ENCODE measurements at places on chromosomes 3 and 15. TPM values are rescaled to one million over a fixed set of nuclear protein-coding genes. Genes with fewer than 3 reads are reported as not detected.
A peak's percentile ranks its signal among the peaks of the same experiment; 100 is the strongest.

The GOLGA6L10 gene
- 3.6 TPM for total RNA-seq

The DAG1 gene
- total RNA-seq, result 98.6 TPM

DNA sequence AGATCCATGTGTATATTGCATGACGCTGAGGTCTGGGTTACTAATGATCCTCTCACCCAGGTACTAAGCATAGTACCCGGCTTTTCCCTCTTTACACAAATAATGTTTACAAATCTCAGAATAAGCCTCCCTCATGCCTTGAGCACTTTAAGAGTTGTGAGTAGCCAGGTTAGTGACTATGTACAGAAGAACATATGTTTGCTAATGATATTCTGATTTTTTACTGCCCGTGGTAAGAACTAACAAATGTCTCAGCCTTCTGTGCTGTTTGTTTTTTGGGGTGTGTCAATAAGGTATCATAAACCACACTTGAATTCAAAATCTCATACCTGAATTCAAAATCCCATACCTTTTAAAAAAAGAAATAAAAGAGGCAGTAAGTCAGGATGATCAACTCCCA is 59.5 kb downstream of the ABCC5 start:
- H3K27ac ChIP-seq, result no peak overlapping the region
- no peak for DNase-seq
- H3K36me3 ChIP-seq, result peaks cover 10% of the 10 kb centered on the region
- no peaks in the 10 kb centered on the region for H3K27me3 ChIP-seq
- peaks cover 11% of the 10 kb centered on the region for H3K4me1 ChIP-seq

GRCh38 chr3:128878556-128879124 is 780 bp upstream of the ACAD9 start:
- peak overlapping the region; percentile 95 for H3K4me3 ChIP-seq
- H3K27ac ChIP-seq, result peak overlapping the region; percentile 98
- DNase-seq, result no peak
- H3K4me1 ChIP-seq, result peaks cover 52% of the 10 kb centered on the region
- peaks cover 3% of the 10 kb centered on the region for H3K36me3 ChIP-seq

DNA sequence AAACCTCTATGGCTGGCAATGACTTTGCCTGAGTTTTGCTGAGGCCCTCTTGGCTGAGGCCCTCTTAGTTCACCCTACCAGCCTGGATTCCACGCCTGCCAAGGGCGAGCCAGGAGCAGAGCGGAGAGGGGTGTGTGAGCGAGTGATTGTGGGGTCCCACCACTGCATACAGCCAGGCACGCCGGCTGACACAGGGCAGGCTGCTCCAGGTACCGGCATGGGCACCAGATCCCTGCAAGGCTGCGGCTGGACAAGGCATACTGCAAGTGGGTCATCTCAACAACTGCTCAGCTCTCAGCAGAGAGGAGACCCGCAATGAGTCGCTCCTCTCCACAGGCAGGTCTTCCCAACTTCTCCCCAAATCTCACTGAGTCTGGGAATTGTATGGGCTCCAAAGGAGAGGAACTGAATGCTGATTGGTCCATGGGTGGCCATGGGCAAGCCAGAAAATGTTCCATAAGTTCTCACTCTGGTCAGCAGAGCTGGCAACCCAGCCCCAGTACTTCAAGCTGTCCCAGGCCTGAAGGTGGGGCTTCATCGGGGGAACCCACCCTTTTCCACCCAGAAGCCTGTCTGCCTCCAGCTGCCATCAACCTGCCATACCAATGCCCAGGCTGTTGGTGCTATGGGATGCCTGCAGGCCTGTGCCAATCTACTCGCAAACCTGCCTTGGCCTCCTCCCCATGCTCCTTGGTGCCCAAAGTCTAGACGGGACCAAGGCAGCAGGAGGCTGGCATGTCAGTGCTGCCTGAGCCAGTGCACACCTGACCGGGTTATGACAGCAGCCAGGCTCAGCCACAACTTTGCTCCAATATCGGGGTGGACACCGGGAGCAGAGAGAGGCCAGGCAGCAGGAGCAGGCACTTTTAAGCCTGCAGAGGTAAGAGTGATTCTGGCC is 1273.6 kb upstream of the GBE1 start:
- DNase-seq, result no peak
- H3K4me1 ChIP-seq, result no peaks in the 10 kb centered on the region

- H3K4me3 ChIP-seq, result no peak overlapping the region
- H3K27ac ChIP-seq, result no peak overlapping the region
- peaks cover 4% of the 10 kb centered on the region for H3K4me1 ChIP-seq
- no peak for DNase-seq
- H3K27me3 ChIP-seq, result peaks cover 3% of the 10 kb centered on the region
These were observed 340.8 kb upstream of the SUCLG2 start for GRCh38 chr3:67995206-67995605.

DNA sequence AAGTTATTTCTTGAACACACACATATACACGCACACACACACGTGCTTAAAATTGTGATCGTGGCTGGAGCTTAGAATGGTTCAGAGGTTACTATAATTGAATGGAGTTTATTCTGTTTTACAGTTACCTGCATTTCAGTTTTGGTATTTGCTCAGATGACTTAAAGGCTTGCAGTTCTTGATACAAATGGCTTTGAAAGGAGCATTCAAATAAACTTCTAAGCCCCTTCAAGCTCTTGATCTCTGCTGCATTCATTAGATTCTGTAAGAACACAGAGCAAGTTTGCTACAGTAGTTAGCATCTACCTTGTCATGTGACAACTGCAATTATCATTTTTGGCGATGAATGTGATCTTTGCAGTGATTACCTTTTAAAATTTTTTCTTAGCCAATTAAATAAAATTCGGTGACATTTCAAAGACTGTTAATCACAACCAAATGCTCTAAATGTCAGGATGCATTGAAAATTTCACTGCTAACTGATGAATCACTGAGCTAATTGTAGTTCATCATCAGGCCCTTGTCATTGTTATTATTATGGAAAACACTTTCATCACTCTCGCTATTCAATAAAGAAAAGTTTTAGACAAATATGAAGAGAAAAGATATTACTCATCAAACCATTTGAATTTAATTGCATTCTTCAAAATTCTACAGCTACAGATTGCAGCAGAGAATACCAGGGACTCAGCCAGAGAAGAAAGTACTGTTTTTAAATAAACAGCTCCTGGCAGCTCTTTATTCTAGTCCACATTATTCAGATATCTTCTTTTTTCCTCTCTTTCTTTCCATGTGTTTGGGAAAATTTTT is 296.1 kb downstream of the LRTM1 start:
- H3K36me3 ChIP-seq, result peaks cover 2% of the 10 kb centered on the region
- H3K27ac ChIP-seq, result no peak overlapping the region
- no peak overlapping the region for H3K4me3 ChIP-seq
- no peaks in the 10 kb centered on the region for H3K4me1 ChIP-seq

- no peak overlapping the region for H3K27ac ChIP-seq
- no peak overlapping the region for H3K4me3 ChIP-seq
- H3K27me3 ChIP-seq, result no peaks in the 10 kb centered on the region
- no peak for DNase-seq
- H3K36me3 ChIP-seq, result no peaks in the 10 kb centered on the region
These were observed 188.4 kb downstream of the RAP2B start for GRCh38 chr3:153350420-153350819.

DNA sequence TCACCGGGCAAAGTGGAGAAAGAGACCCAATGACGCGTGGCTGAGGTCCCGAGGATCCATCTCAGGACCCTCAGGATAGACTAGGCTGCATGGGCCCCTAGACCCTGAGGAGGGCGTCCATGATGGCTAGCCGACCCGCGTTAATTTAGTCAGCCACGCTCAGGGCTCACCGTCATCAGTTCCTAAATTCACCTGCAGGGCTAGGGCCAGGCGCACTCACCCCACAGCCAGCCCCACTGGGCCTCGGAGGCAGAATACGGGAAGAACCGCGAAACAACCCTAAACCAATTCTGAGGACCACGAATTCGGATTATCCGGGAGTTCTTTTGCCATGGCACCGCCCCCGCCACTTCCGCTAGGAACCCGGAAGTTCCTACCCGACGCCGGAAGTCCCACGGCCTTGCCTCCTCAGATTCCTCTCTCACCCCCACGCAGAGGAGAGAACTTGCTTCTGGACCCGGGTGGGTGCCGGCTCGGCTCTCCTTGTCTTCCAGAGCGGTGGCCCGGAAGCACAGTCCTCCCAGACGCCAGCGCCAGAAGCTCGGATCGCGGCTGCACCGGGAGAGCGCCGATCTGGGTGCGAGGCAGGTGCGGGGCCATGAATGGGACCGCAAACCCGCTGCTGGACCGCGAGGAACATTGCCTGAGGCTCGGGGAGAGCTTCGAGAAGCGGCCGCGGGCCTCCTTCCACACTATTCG is at the start of the genes EAF1 and METTL6:
EAF1 (plus strand) TSS at position 417 of the 699 bp plus-strand sequence; CDS start at position 599, 182 bp downstream.
METTL6 (minus strand) TSS at position 363 of the 699 bp plus-strand sequence. CDS start 1,033 bp downstream, outside the sequence.
- H3K36me3 ChIP-seq, result no peaks in the 10 kb centered on the region
- H3K4me1 ChIP-seq, result peaks cover 43% of the 10 kb centered on the region
- peak within 1 kb of the TSS; percentile 99 for H3K4me3 ChIP-seq

DNA sequence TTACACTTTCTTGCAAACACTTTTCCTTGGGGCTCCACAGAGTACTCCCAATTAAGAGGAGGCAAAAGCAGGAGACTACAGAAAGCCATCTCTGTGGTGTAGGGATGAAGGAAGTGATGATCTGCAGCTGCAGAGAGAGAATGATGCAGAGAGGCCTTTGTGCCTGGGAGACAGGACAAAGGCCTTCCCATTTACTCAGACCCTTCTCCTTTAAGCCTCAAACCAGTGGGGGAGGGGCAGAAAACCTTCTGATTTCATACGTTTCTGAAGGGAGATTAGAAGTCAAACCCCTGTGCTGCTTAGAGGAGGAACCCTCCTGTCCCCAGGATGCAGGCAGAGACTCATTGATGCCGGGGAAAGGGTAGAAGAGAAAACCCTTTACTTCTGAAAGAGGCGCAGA is 130.8 kb downstream of the NEO1 start:
- peaks cover 57% of the 10 kb centered on the region for H3K36me3 ChIP-seq
- no peak for DNase-seq
- no peaks in the 10 kb centered on the region for H3K27me3 ChIP-seq
- H3K4me3 ChIP-seq, result no peak overlapping the region
- H3K4me1 ChIP-seq, result peaks cover 14% of the 10 kb centered on the region

- H3K27me3 ChIP-seq, result peaks cover 6% of the 10 kb centered on the region
- DNase-seq, result no peak
- no peaks in the 10 kb centered on the region for H3K36me3 ChIP-seq
- H3K4me1 ChIP-seq, result peaks cover 5% of the 10 kb centered on the region
- no peak overlapping the region for H3K27ac ChIP-seq
These were observed 14.9 kb downstream of the SPINT1 start for GRCh38 chr15:40858706-40859105.

Data from neural crest cell (in vitro differentiated cells).